ENCODE measurements at places on chromosomes 7 and 10.
A peak's percentile ranks its signal among the peaks of the same experiment; 100 is the strongest.

- DNase-seq: no peak
These were observed 239.8 kb downstream of the SUGCT start for GRCh38 chr7:40374575-40374974.

- peak; percentile 61 for DNase-seq
These were observed 264.0 kb upstream of the PRKCQ start for GRCh38 chr10:6843894-6844650.

DNA sequence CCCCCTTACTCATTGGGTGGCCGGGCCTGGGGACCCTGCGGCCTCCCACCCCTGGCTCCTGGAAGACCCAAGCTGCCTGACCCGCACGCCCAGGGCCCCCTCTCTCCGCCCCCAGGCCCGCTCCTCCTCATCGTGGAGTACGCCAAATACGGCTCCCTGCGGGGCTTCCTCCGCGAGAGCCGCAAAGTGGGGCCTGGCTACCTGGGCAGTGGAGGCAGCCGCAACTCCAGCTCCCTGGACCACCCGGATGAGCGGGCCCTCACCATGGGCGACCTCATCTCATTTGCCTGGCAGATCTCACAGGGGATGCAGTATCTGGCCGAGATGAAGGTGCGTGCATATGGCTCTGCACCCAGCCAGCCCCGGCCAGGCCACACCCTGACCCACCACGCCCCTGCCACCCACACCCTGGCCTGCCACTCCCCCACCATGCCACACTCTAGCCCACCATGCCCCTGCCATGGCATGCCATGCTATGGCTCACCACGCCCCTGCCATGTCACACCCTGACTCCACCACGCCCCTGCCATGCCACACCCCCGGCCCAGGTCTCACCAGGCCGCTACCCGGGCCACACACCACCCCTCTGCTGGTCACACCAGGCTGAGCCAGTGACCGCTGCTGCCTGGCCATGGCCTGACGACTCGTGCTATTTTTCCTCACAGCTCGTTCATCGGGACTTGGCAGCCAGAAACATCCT, 18.7 kb upstream of the CSGALNACT2 start:
- no peak for DNase-seq

- DNase-seq: no peak
These were observed 101.3 kb downstream of the STRA8 start for GRCh38 chr7:135334830-135335543.
